T-helper 1 cell (primary cell): ENCODE measurements at places on chromosomes 5 and 9.

DNA sequence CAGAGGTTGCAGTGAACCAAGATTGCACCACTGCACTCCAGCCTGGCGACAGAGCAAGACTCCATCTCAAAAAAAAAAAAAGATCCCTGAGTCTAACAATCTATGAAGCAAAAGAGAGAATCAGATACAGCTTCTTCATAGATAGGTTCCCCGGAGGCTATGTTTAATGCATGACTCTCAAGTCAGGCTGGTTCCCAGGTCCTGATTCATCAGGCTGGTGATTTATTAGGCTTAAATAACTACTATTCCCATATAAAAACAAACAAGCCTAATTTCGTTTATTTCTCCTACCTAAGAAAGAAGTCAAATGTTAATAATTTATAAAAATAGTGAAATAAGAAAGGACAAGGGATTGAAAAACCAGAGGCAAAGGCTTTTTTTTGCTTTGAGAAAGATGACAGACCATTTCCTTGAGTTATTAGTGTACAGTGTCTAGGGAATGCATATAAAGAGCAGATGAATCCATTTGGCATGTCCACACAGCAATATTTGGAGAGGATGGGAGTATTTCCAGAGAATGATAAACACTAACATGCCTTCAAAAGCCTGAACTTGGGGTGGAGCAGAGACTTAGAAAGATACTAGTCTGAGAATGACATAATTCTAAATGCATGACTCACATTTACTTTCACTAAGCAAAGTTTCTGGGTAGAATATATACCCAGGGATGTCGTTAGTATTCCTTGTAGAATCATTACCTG lies 115.3 kb downstream of the NREP start:
- no peak for DNase-seq

- DNase-seq = no peak
These were observed 157.5 kb upstream of the MAST4 start for GRCh38 chr5:66438696-66439095.

- DNase-seq = no peak
These were observed at the start of gene ECM2 for GRCh38 chr9:92535940-92536850. Gene ECM2 (minus strand): TSS chr9:92535990. CDS start chr9:92522866, 13,124 bp downstream.

GRCh38 chr9:107106416-107106815 lies 176.7 kb upstream of the RAD23B start:
- no peak for DNase-seq

DNA sequence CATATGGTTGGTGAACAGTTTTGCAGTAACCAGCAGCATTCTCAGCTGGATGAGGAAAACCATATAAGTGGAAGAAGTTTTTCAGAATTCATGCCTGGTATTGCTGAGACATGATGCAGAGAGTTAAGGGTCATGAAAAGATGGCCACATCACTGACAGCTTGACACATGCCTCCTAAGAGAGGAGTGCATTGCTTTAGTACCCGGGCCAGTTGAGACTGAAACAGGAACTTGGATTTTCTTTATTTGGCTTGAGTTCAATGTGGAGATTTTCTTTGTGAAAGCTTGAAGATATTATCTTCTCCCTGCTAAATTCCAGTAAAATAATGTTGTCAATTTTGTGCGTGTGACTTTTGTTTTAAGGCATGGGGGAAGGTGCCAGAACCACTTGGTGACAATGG lies 35.8 kb downstream of the HACD4 start:
- no peak for DNase-seq

- DNase-seq = no peak
These were observed 6.5 kb downstream of the BRD3OS start for GRCh38 chr9:134031783-134032182.

GRCh38 chr5:56251918-56252553 lies 18.9 kb upstream of the ANKRD55 start:
- DNase-seq = no peak

DNA sequence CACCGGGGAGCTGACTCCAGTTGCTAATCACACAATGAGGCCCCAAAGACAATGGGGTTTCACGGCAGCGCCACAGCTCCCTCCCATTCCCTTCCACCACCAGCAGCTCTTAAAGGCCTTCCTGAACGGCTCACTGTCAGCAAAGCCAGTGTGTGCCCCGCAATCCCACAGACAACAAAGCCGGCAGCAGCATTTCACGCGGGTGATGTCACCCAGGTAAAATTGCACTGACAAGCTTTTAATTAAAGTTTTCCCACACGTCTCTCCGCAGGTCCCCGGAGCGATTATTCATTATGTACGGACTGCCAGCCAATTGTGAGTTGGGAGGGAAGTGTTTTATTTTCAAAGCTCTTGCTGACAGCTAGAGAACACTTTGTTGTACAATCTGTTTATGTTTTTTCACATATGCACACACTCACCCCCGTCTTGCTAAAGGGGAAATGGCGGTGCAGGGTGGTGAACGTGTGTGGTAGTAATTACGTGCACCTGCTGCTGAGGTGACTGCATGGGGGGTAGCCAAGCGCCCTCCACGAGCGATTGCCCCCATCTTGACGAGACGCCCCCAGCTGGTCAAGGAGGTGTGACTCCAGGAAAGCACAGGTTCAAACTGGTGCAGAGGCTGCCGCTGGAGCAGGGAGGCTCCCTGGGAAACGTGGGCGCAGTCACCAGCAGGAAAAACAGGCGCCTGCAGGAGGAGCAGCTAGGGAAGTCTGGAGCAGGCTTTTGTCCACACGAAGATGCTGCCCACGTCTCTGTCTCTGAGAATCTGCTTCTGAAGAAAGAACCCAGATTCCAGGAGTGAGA lies 65.0 kb downstream of the IRX2 start:
- no peak for DNase-seq

DNA sequence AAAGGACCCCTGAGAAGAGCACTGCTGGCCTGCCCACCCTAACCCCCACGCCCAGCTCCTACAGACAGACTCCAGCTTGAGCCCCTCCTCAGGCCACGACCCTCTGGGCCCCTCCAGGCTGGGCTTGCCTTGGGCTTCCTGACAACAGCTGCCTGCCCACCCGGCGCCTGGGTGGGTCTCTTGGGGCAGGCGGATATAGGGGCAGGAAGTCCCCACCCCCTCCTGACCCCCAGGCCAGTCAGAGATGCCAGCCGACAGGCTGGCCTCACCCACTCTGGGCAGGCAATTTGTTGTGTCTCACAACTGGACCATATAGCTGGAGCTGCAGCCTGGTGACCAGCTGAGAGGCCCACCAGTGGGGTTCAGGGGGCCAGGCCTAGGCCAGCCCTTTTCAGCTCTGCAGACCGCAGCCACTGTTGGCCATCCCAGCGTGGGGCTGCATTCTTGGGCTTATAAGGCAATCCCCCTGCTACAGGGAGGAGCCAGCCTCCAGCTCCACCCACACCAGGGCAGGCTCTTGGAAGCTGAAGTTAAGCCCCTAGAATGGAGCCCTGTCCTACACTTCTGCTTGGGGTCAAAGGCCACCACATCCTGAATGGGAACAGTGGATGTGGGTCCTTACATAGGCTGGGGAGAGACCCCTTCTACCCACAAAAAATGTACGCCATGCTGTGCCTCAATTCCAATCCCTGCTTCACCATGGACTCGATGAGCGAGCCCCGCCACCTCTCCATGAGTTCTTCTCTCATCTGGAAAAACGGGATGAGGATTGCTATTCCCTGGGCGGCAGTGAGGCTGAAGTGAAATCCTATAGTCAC lies 2.0 kb downstream of the PDLIM7 start:
- no peak for DNase-seq

DNA sequence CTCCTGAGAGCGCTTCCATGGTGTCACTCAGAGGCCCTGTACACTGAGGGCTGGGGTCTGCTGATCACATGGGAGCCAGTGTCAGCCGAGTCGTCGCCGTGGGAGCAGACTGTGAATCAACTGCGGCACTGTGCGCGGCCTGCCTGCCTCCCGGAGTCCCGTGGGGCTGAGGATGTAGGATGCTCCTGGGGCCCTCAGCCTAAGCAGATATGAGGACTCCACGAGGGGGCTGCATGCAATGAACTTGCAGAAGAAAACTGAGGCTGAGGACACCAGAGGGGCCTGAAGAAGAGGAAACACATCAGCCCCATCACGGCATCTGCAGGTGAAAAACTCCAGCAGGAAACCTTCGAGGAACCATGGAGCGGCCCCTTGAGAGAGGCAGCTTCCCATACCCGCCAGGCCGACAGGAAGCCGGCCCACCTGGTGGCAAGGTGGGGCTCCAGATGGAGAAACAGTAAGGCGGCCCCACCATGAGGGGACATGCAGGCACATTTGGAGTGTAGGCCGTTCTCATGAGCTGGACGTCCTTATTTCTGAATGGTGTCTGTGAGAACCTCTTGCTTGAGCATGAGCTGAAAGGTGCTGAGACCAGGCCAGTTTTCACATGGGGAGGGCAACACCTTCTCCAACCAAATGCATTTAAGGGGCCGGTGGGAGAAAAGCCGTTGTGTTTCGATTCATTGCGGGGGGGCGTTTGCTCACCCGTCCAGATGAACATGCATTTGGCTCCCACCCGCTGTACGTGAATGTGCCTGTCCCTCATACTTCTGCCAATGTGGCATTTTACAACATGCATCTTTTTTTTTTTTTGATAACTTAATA lies 35.2 kb upstream of the ADAMTS2 start:
- no peak for DNase-seq

- peak; percentile 36 for DNase-seq
These were observed 38.2 kb downstream of the C5orf15 start for GRCh38 chr5:133930061-133930812.
